ENCODE measurements at places on chromosomes 3 and 15. TPM values are rescaled to one million over a fixed set of nuclear protein-coding genes. Genes with fewer than 3 reads are reported as not detected.

Gene SLC22A13
- total RNA-seq: not detected

Gene GRK7
- total RNA-seq: not detected

Gene MEX3B
- total RNA-seq: 3.0 TPM

Gene CAMK2N2
- not detected for total RNA-seq

Gene MITF
- total RNA-seq: 3.1 TPM

Gene SPINT1
- 2.2 TPM for total RNA-seq

Gene CGNL1
- total RNA-seq: 2.5 TPM

Gene HRG
- total RNA-seq: not detected

Gene RARRES1
- 5.1 TPM for total RNA-seq

Gene VGLL3
- total RNA-seq: 2.5 TPM

Gene PDZRN3
- total RNA-seq: not detected

Gene SCAMP5
- total RNA-seq: 3.6 TPM

Gene ZNF80
- total RNA-seq: not detected

Gene PGBD4
- total RNA-seq: 0.98 TPM

Gene DYNLT2B
- 13.6 TPM for total RNA-seq

Gene CEP70
- total RNA-seq: 11.3 TPM

Gene ATP13A5
- not detected for total RNA-seq

Gene PIERCE2
- 1.5 TPM for total RNA-seq

Gene DUOXA2
- not detected for total RNA-seq

Gene CHST14
- total RNA-seq: 28.9 TPM

Gene TGM4
- 0.07 TPM for total RNA-seq

Gene IGSF10
- not detected for total RNA-seq

Gene ZCWPW2
- 0.47 TPM for total RNA-seq

Gene UNC13C
- not detected for total RNA-seq

Gene FANCD2
- 34.6 TPM for total RNA-seq

Gene CAPN3
- 0.67 TPM for total RNA-seq

Gene KLHL6
- total RNA-seq: 12.3 TPM

Gene DAG1
- total RNA-seq: 100.0 TPM

Gene ACTRT3
- total RNA-seq: 6.1 TPM

Gene GPR149
- not detected for total RNA-seq

Gene FANCD2OS
- total RNA-seq: not detected

Gene BCHE
- 1.2 TPM for total RNA-seq

Gene ITIH1
- total RNA-seq: not detected

Gene FAM107A
- total RNA-seq: 83.0 TPM

Gene TGM5
- not detected for total RNA-seq

Gene OPA1
- total RNA-seq: 37.1 TPM

Gene AGBL1
- total RNA-seq: not detected

Gene SYNM
- total RNA-seq: 13.5 TPM

Gene MYZAP
- total RNA-seq: 9.4 TPM

Data from mammary microvascular endothelial cell (primary cell).